ENCODE measurements at places on chromosomes 6 and 20.

GRCh38 chr6:41546475-41546865, 289 bp downstream of the FOXP4 start:
- DNase-seq: peak; percentile 80

GRCh38 chr6:111551521-111552231, 54.0 kb downstream of the TRAF3IP2 start:
- DNase-seq: no peak

- DNase-seq: no peak
Measured at GRCh38 chr6:156392648-156393047, 384.5 kb upstream of the ARID1B start.

GRCh38 chr6:137819740-137820139, 47.3 kb upstream of the TNFAIP3 start:
- no peak for DNase-seq

GRCh38 chr6:167232356-167232755, 58.8 kb upstream of the UNC93A start:
- no peak for DNase-seq

DNA sequence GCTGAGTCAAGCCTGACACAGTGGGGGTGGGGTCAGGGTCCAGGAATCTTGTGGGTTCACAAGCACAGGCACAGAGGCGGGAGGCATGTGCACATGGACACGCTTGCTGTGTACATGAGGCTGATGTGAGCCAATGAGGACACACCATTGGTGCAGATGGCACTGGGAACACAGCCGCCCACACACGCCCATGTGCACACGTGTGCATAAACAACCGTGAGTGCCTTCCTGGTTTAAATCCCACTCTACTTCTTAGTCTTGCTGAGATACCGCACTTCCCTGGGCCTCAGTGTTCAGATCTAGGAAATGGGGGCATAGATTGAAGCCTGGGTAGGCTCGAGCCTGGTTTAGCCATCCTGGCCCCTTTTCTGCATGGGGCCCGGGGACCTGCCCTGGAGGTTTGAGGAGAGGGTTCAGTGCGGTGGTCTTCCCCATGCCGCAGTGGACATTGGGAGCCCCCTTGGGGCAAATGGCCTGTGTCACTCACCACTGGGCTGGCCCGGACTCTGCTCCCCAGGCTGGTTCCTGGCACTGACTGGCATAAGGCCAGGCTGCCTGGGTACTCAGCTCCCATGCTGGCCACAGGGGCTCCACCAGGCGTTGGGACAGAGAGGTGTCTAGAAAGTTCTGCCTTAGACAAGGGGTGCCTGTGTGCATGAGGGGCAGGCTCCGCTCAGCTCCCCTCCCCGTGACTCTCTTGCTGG, 60.2 kb downstream of the CEBPB start:
- no peak for DNase-seq

GRCh38 chr6:105504706-105505105, 101.8 kb upstream of the PREP start:
- no peak for DNase-seq

All from CD4-positive, alpha-beta T cell (primary cell).